ENCODE measurements at places on chromosomes 6 and 20.

- DNase-seq: no peak
Observed at GRCh38 chr6:143726015-143726647, 48.4 kb downstream of the PHACTR2 start.

GRCh38 chr20:43579861-43580793 lies 10.6 kb upstream of the IFT52 start:
- DNase-seq: no peak

GRCh38 chr6:107617341-107617932 lies 127.5 kb downstream of the SOBP start:
- DNase-seq: no peak

DNA sequence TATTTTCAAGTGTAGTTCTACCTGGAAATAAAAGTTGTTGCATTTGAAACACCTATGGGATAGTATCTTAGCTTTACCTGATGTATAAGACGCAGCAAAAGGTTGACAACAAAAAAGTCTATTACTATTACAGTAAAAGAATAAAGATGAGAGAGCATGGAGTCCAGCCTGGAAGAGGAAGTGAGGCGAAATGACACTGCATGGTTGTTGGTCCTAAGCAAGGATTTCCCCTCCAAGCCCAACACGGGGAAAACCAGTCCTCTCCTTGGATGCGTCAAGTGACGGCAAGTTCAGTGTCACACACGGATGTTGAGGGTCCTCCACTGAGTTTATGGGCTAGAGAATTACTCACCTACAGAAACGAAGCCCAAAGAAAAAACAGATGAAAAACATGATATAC lies 51.7 kb downstream of the COL11A2 start:
- DNase-seq: no peak

DNA sequence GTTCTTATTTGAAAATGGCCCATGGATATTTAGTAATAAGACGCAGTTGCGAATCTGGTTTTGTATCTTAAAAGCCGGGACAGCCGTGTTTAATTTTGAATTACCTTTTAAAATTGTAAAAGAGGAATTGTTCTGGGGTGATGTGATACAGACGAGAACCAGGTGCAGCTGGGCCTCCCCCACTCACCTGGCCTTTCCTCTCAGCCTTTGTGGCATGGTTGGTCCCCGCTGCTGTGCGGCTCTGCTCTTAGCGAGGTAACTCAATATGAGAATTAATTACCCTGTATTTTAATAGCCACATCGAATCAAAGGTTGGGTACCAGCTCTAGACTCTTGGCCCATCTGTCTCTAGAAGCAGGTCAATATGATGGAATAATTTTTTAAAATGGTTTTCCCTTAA lies 56.5 kb upstream of the DACT2 start:
- no peak for DNase-seq

DNA sequence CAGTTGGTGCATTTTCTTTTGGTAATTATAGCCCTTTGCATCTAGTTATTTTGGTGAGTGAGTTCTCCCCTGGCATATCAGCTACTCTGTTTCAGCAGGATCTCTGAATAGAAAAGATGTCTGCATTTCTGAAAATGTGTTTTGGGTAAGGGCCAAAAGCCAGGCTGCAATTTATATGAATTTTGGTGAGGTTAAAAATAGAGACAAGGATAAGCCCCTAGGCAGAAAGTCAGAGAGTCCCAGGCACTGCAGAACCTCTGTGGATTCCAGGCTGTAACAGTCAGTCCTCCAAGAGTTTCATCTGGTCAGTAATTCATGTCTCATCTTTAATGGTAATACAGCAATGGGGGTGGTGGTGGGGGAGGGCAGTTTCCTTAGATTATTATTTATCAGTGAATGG lies 53.0 kb downstream of the HDGFL1 start:
- peak; percentile 4 for DNase-seq

DNA sequence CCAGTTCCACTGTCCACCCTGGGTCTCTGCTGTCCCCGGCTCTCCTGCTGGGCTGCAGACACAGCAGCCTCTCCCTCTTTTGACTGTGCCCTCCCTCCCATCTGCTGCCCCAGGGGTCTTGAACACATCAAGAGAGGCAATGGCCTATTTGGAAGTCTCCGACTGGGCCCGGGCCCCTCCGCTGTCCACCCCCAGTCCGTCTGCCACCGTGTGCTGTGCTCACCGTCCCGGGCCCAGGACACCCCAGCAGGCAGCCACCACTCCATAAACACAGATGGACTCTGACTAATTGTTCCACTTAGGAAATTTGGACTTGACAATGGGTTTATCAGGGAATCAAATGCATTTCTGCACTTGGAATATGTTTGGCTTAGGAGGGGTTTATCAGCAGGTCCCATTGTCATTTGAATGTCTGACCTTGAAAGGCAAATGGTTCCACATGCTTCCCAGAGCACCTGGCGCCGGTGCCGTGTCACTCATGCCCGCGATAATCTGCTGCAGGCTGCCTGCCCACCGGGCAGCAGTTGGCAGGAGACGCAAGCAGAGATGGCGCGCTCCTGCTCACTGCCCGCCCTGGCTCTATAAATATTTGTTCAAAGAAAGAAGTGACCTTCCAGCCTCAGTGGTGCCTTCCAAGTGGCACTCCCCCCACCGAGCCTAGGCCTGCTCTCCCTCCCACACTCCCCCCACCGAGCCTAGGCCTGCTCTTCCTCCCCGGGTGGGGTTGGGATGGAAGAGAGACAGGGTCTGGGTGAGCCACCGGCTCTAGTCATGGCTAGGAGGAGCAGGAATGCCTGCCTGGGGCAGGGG lies 18.8 kb upstream of the FRMD1 start:
- DNase-seq: no peak

DNA sequence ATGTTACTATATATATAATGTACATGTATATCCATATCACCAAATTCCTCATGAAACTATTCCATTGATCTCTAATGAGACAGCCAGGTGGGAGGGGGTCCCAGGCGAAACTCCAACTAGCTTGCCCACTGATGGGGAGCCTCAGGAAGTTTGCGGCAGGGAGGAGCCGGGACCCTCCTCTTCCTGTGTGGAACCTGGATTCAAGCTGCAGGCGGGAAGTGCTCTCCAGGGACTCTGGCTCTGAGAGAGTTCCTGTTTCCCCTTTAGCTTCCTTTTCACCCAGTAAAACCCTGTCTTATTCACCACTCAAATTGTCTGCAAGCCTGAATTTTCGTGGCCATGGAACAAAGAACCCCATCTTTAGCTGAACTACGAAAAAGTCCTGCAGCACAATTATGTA lies 152.2 kb downstream of the OPN5 start:
- DNase-seq: no peak

DNA sequence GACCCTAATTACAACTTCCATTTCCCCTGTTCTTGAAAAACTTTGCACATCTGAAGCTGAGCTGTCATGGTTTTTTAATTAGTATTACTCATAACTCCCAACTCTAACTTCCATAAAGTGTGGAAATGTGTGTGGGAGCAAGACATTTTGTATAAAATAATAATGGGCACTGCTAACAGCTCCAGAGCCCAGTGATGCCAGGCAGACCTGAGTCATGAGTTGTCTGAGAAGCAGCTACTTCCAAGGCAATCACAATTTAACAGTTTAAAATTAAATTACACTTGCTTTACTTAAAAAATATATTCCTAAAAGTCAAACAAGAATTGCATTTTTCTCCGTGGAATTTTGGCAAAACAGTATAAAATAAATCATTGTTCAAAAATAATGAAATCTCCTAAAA lies 6.4 kb downstream of the SLC2A12 start:
- no peak for DNase-seq

- DNase-seq: peak; percentile 67
Observed at GRCh38 chr6:134447883-134448387, 130.0 kb upstream of the SGK1 start.

GRCh38 chr6:112205427-112206109 lies 48.8 kb downstream of the LAMA4 start:
- peak; percentile 33 for DNase-seq

DNA sequence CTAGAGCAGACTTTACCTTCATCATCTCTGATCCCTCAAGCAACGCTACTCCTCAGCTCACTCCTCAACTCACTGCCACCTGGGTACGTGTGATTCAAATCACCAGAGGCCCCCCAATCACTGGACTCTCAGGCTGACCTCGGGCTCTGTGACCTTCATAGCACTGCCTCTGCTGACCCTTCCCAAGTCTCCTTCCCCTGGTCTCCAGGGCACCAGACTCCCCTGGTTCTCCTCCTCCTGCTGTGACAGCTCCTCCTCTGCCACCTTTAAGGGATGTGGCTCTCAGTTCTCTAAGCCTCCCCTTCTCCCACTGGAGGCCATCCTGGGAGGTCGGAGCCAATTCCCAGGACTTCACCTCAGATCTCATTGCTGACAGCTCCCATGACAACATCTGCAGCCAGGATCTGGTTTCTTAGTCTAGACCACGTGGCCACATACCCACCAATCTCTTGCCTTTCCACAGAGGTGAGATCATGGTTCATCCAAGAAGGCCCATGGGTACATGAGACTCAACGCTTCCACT lies 90.4 kb downstream of the NFATC2 start:
- no peak for DNase-seq

DNA sequence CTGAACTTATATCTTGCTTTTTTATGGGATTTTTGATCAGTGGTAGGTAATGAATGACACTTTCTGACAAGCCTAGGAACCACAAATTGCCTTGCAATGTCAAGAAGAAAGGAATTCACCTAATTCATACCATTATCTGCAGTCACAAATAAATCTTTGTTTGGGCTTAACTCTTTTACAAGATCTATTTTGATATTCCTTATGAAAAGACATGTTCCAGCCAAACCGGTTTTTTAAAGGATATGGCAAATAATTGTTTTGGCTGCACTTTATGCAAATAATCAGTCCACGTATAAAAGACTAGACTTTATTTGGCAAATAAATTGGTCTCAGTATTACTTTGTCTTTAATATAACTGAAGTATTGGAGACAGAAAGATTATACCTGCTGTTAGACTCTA lies 771.7 kb upstream of the ADGRB3 start:
- no peak for DNase-seq

- DNase-seq: no peak
Observed at GRCh38 chr20:63318391-63319163, 25.6 kb downstream of the COL20A1 start.

GRCh38 chr20:63223121-63223825 lies 7.3 kb upstream of the YTHDF1 start:
- DNase-seq: peak; percentile 42

GRCh38 chr6:137498481-137499190 lies 4.4 kb upstream of the OLIG3 start:
- no peak for DNase-seq

DNA sequence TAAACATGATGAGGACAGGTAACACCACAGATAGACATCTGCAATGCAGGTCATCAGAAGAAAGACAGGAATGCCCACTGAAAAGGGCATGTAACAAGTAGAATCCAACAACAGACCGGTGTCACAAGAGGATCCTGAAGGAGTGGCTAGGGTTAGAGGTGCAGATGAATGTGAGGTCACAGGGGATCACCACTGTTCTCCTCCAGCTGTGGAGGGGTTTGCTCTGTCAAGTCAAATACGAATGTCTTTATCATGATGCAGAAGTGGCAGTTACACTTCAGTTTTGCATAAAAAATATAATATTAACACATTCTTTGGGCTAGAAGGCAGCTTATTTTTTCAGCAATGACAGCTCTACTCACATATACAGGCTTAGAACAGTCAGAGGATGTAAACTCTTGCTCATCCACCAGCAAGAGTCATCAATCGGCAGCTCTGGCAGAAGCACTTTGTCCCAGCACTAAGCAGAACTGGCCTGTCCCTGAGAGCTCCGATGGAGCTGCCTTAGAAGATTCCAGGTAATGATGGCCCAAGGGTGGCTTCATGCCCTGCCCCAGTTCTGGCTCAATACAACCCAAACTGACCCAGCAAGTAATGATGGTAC lies 130.4 kb upstream of the TRAF3IP2 start:
- no peak for DNase-seq

GRCh38 chr6:44530910-44531234 lies 143.4 kb downstream of the CDC5L start:
- DNase-seq: no peak

- DNase-seq: no peak
Observed at GRCh38 chr6:149463781-149464180, 21.0 kb downstream of the ZC3H12D start.

GRCh38 chr6:127860723-127861122 lies 40.1 kb downstream of the THEMIS start:
- DNase-seq: no peak

- peak; percentile 19 for DNase-seq
Observed at GRCh38 chr6:106439459-106439858, 78.9 kb downstream of the CRYBG1 start.

DNA sequence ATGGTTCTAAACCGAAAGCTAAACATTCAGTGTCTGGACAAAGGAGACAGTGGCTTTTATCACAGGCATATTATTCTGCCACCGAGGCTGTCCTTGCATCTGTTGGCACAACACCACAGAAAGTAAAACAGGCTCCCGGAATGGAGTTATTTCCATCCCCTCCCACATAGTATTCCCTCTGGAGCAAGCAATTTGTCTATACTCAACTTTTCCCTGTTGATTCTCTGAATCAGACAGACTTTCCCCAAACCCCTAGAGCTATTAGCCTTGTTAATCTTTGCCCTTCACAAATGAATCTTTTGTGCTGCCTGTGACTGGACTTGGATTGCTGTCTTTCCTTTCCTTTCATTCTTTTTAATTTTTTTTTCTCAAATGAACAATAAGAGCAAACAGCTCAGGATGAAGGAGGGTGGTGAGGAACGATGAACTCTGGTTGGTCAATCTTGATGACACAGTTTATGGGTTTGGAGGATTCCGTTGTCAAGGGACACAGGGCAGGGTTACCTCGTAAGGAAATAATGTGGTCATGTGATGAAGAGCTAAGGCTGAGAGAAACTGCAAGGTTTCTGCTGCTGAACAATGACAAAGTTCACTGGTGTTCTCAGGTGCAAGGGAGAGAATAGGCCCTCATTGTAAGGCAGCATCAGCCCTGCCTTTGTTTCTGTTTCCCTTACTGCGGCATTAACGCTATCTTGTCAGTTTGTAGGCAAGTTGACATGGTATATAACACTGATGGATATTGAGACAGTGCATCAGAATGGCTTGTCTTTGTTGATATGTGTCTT lies 275.0 kb upstream of the BMP2 start:
- DNase-seq: peak; percentile 54

DNA sequence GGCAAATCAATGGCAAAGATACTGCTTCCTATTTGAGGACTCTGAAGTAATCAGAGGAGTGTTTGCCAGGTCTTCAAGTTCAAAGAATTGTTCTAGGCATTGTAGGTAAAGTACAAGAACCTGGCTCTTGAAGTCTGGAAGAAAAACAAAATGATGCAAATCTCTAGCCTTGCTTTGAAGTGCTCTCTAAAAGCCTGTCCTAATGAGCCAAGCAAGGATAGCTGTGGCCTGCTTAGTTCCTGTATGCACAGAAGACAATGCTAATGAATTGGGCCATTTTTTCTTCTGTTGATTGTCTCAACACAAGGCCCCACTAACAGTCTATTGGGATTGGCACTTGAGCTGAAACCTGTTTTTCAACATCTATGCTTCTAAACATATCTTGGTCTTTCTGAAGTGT lies 165.0 kb upstream of the POU3F2 start:
- DNase-seq: no peak

GRCh38 chr6:3328145-3328544 lies 69.4 kb downstream of the PSMG4 start:
- DNase-seq: peak; percentile 80

DNA sequence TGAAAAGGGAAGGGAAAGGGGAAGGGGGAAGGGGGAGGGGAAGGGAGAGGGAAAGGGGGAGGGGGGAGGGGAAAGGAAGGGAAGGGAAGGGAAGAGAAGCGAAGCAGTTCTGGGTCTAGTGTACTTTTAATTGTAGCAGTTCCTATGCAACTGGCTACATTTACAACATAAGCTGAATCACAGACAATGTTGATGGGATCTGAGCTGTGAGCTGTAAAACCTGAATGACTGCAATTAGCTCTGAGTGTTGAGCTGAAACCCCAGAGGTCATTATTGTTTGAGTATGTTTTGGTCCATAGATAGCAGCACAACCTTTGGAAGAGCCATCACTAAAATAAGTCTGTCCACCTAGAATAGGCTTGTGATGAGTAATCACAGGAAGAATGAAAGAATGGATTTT lies 7.2 kb upstream of the ABHD12 start:
- no peak for DNase-seq

Measured in RPMI7951 (cell line).